Peyer's patch (tissue), 4 donors: ENCODE measurements at places on chromosomes 4 and X.

DNA sequence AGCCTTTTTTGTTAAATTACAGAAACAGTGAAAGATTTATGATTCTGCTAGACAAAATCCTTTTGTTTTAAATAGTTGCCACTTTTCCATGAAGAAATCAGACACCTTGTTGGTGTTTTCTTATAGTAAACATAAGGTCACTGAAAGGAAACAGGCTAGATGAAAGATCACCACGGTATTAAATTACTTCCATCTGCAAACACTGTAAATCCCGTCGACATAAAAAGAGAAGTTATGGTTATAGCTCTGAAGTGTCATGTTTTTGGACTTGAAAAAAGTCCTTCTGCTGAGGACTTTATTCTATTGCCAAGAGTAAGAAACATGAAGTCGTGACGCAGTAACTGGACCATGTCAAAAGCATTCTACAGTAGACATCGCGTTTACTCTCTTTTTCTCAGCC is 567.6 kb upstream of the SLIT2 start:
- DNase-seq, result no peak

- no peak for DNase-seq
Observed at GRCh38 chrX:114162068-114162735, 421.7 kb upstream of the HTR2C start.

- DNase-seq, result no peak
Observed at GRCh38 chr4:98193459-98194105, 50.3 kb upstream of the STPG2 start.

- peak; percentile 58 for DNase-seq
Observed at GRCh38 chrX:153924149-153924861, 1.8 kb downstream of the ARHGAP4 start.

DNA sequence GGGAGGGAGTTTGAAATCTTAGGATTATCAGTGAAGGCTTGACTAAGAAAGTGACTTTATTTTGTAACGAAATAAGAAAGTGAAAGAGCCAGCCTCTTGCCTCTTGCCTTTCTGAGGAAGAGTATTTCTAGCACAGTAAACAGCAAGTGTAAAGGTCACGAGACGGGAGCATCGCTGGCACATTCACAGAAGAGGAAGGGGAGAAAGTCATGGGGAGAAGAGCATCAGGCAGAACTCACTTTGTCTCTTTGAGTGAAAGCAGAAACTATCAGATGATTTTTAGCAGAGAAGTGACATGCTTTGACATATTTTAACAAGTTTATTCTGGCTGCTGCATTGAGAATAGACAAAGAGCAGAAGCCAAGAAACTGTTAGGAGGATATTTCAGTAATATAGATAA is 313.8 kb downstream of the CAMK2D start:
- DNase-seq, result no peak

DNA sequence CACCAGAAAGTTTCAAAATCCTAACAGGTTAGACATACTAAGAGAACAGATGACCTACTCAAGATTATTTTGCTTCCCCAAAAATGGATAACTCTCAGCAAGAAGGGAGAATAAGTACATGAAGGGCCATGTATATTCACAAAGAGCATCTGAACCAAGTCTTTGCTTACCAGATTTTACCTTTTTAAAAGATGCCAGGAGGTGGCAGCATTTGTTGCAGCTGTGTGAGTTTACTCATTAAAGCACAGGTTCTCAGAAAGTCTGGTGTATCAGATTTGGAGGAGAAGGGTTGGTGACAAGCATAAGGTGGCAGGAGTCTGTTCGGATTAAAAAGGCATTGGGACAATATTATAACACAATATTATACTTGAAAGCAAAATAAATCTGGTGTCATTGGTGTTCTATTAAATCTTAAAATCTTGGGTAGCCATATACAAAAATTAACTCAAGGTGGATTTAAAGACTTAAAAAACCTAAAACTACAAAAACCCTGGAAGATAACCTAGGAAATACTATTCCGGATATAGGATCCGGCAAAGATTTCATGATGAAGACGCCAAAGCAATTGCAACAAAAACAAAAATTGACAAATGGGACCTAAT is 51.3 kb upstream of the NFKB1 start:
- peak; percentile 67 for DNase-seq

DNA sequence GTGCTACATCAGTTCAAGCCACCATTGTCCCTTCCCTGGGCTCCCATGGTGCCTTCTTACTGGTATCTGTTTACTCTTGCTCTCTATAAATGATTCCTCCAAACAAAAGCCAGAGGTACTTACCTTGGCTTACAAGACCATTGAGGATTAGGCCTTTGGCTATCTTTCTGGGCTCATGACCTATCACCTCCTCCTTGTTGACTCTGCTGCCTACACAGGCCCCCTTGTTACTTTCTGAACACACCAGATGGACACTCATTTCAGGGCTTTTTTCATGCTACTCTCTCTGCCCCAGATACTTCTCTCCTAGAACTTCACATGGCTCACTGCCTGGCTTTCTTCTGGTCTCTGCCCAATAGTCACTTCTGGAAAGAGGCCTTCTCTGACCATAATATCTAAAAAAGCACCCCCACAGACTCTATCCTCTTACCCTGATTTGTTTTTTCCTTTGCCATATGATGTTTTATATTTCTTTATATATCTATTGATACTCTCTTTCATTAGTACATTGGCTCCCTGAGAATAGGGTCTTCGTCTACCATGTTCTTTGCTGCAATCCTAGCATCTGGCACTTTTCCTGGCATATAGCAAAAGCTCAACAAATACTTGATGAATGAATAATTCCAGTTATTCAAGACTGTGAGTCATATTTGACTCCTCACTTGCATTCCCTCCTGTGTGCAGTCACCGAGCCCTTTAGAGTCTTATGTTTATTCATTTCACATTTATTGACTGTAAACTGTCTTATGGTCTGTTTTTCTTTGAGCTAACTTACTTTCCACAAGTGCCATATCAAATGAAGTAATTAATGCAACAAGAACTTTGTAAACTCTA is 27.1 kb upstream of the TAPT1 start:
- DNase-seq, result no peak

GRCh38 chr4:85790582-85790981 is 315.6 kb downstream of the ARHGAP24 start:
- no peak for DNase-seq

GRCh38 chrX:1023676-1024075 is 188.8 kb downstream of the CRLF2 start:
- no peak for DNase-seq

GRCh38 chrX:25020905-25021449 is 5.2 kb upstream of the ARX start:
- DNase-seq, result no peak

DNA sequence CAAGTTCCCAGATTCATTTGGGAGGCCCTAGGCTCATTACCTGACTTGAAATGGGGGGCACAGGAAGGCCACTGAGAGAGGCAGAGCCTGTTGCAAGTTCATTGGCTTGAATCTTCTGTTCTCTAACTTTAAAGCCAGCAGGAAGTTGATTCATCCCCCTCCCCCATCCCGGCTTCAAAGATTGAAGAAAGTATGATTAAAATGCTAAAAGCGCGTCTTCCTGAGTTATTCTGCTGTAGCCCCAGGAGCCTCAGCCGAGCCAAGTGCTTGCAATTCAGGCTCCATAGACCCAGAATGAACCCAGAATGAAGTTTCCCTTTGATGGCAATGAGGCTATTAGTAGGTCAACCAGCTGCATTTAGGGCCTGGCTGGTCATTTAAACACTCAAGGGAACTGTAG is 14.7 kb downstream of the CHST7 start:
- no peak for DNase-seq

- DNase-seq, result no peak
Observed at GRCh38 chr4:188955066-188955465, 815.8 kb downstream of the TRIML1 start.

- DNase-seq, result no peak
Observed at GRCh38 chr4:24000470-24000831, 110.6 kb upstream of the PPARGC1A start.

- DNase-seq, result no peak
Observed at GRCh38 chrX:13659063-13659462, 6.1 kb downstream of the TCEANC start.

GRCh38 chr4:8506373-8507195 is 66.0 kb downstream of the TRMT44 start:
- peak; percentile 54 for DNase-seq

DNA sequence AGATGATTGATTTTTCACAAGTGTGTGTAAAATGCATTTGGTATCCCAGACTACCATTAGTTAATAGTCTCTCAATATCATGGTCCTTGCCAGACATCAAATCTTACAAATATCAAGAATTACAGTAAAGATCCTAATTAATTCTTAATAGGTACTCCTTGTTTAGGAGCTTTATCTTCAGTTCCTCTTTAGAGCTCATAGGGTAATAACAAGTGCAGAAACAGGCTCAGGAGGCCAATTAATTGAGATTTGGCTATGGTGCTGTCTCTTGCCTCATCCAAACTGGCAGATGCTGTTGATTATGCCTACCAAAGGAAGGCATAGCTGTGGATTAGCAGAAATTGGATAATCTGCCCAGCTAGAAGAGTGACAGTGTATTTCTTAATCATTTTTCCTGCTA is 6.9 kb downstream of the MTMR1 start:
- no peak for DNase-seq

DNA sequence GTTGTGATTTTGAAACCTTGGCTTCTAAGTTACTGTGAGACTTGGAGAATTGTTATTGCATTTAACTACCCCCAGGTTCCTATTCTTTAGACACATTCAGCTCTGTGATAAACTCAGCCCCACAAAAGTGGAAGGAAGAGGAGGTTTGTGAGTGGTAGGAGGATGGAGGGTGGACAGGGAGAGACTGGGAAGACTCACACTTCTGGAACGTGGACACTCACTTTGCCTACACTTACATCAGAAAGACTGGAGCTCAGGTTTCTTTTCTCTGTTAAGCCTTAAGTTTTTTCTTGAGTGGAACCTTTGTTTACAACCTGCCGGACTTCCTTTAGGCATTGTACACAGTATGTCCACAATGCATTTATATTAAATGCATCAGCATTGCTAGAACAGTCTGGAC is 99.0 kb downstream of the AREG start:
- DNase-seq, result no peak

DNA sequence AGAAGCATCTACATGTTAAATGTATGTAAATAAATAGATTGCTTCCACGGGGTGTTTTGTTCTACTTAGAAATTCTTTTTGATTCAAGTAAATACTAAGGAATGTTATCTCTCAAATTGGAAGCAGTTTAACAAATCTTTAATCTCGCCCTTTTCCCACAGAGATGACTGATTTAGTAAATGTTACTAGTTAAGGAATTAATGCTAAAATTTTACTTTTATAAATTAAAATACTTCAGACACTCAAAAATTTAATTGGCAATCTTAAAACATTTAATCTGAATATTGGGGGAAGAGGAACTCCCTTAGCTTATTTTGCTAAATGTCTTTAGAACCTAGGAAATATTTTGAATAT is 12.1 kb downstream of the LARP7 start:
- DNase-seq, result no peak

GRCh38 chrX:130861462-130861861 is 41.5 kb downstream of the ENOX2 start:
- DNase-seq, result no peak

GRCh38 chrX:111103246-111103645 is 7.3 kb downstream of the PAK3 start:
- DNase-seq, result no peak

- no peak for DNase-seq
Observed at GRCh38 chr4:8211737-8212581, 12.9 kb downstream of the SH3TC1 start.

GRCh38 chr4:138341739-138342415 is 99.7 kb upstream of the SLC7A11 start:
- DNase-seq, result no peak

GRCh38 chr4:15147714-15148113 is 145.4 kb downstream of the CPEB2 start:
- DNase-seq, result no peak

DNA sequence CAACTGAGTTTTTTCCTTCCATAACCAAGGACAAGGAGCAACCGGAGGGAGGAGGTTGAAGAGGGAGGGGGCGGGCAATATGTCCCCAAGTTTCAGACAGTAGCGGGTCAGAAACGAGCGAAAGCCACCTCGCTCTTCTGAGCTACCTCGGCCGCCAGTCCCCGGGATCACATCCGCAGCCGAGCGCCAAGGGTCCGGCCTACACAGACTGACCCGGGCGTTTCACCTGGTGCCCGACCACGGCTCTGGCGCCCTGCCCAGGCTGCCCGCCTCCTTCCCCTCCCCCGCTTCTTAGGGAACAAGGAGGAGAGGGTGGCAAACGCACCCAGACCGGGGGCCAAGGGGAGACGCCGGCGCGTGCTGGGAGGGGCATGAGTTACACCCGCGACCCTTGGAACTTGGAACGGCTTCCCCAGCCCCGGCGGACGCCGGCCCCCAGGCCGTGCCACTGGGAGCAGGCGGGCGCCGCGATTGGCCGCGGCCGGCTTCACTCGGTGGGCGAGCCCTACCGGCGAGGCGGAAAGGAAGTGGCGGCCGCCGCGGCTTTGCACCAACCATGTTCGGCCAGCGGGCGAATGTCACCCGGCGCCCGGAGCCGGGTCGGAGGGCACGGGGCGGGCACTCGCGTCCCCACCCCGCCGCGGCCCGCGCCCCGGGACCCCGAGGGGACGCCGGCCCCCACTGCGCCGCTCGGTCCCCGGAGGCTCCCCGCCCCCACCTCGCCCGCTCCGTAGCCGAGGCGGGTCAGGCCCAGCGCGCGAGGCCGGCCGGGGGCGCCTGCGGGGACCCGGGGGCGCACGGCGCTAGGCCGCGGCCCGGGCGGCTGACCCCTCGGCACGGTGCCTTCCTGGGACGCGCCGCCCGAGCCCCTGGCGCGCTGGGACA is 1.5 kb downstream of the IRF2 start:
- peak; percentile 93 for DNase-seq

- no peak for DNase-seq
Observed at GRCh38 chr4:88005076-88005475, 2.4 kb upstream of the PKD2 start.

DNA sequence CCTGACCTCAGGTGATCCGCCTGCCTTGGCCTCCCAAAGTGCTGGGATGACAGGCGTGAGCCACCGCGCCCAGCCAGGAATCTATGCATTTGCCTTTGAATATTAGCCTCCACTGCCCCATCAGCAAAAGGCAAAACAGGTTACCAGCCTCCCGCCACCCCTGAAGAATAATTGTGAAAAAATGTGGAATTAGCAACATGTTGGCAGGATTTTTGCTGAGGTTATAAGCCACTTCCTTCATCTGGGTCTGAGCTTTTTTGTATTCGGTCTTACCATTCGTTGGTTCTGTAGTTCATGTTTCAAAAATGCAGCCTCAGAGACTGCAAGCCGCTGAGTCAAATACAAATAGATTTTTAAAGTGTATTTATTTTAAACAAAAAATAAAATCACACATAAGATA is 44.2 kb upstream of the SHOX start:
- DNase-seq, result no peak

DNA sequence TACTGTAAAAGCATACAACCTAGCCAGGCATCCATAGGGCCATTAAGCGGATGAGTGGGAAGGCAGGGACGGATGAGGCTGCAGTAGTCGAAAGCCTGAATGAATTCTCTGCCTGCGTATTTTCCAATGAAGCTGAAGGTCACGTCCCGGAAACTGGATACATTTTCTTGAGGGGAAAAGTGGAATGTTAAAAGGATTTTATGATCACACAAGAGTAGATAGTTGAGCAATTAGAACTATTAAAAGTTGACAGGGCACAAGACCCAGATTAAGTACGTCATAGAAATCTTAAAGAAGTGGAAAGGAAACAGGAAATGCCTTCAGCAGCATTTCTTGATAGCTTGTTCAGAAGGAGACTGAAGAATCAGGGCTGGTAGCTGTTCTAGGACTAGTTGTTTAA is 98.3 kb upstream of the CXXC4 start:
- no peak for DNase-seq

GRCh38 chr4:13298655-13299054 is 185.5 kb downstream of the RAB28 start:
- no peak for DNase-seq

GRCh38 chr4:151931563-151931962 is 170.8 kb upstream of the GATB start:
- DNase-seq, result no peak
